Vein endothelial cell (primary cell): ENCODE measurements at places on chromosomes 5 and 9. TPM values are rescaled to one million over a fixed set of nuclear protein-coding genes. Genes with fewer than 3 reads are reported as not detected.

F2RL1 gene
- total RNA-seq: 126 and 135 TPM in 2 replicates

TRPM3 gene
- total RNA-seq: under 0.01 and 0.48 TPM in 2 replicates

SLC2A6 gene
- total RNA-seq: 40.8 and 55.9 TPM in 2 replicates

CCL21 gene
- total RNA-seq: not detected in 2 replicates
